ENCODE measurements at places on chromosomes 6 and 20.

- DNase-seq: no peak
Measured at GRCh38 chr6:42618105-42618504, 54.3 kb downstream of the UBR2 start.

DNA sequence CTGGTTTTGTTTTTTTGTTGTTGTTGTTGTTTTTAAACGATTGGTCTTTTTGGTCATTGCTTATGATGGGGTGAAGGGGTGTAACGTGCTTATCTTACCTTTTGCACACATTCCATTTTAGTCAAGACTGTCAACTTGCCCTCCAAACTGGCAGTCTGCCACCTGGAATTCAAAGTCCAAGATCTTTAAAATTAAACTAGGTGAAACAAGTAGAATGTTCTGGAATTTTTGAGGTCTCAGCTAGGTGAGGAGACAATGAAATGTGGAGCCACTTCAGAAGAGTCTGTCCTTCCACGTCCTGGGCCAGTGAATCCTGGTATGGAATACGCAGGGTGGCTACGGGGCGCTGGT is 344.6 kb downstream of the ZFAND3 start:
- no peak for DNase-seq

GRCh38 chr6:166778046-166778445 is 151.0 kb upstream of the RPS6KA2 start:
- no peak for DNase-seq

- DNase-seq: no peak
Measured at GRCh38 chr6:16762550-16763477, 1.6 kb upstream of the ATXN1 start.

DNA sequence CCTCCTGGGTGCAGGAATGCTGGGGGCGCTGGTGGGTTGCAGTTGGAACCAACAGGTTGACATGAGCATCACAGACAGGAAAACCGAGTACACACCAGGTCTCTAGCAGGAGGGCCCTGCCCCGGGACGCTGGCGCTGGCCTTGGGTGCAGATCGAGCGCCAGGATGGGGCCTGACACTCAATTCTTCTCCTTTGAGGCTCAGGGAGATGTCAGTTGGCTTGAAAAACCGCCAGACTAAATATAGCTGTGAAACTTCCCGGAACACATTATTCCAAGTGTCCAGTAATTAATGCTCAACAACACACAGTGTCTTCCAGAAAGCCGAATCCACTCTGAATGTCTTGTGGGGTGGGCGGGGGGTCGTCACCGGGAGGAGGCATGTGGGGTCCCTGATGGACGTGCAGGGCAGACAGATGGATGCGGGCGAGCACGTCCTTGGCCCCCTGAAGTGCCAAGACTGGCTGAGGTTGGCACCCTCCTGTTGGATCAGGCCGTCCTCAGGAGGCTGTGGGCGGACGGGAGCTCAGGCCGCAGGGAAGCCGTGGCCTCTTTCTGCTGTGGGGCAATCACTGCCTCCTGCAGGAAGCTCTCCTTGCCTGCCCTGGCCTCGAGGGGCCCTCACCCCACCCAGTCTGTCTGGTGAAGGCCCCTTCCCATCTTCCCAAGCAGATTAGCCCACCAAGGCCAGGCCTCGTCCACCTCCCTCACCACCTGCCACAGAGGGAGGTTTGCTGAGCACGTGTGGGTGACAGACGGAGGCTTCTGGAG is 19.4 kb upstream of the GATA5 start:
- DNase-seq: no peak

GRCh38 chr6:105680131-105680530 is 277.2 kb upstream of the PREP start:
- DNase-seq: no peak

GRCh38 chr6:124285146-124285545 is 481.5 kb downstream of the NKAIN2 start:
- DNase-seq: no peak

- DNase-seq: no peak
Measured at GRCh38 chr6:144447472-144447871, 162.3 kb downstream of the UTRN start.

- DNase-seq: no peak
Measured at GRCh38 chr6:162109480-162110050, 618.0 kb downstream of the PRKN start.

DNA sequence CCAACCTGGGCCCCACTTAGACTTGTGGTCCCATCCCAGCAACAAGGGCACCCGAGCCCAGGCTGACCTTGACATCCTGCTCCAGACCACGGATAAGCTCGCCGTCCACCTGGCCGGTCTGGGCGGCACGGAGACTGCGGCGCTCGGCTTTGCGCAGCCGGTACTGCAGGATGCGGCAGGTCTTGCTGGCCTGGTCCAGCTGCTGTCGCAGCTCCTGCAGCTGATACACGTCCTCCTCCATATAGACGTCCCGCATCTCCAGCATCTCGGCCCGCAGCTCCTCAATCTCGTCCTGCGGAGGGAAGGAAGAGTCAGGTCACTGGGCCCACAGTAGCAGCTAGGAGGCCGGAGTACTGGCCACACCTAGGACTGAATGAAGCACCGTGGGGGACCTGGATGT is 36.8 kb upstream of the TLDC2 start:
- no peak for DNase-seq

DNA sequence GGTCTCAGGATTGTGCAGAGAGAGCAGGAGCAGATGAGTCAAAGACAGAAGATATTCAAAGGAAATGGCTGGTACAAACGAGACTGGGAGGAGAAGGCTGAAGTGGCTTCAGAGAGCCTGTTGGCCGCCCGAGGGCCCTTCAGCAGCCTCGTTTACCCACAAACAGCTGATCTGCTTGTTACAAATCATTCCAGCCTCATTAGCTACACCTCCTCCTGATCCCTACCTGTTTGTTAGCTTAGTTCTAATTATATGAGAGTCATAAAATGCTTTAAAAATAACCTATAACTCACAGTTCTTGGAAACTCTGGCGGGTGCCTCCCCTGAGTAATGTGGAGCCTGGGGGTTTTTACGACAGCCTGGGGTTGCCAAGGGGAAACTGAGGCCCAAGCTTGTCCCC is 12.6 kb downstream of the GLP1R start:
- DNase-seq: no peak

DNA sequence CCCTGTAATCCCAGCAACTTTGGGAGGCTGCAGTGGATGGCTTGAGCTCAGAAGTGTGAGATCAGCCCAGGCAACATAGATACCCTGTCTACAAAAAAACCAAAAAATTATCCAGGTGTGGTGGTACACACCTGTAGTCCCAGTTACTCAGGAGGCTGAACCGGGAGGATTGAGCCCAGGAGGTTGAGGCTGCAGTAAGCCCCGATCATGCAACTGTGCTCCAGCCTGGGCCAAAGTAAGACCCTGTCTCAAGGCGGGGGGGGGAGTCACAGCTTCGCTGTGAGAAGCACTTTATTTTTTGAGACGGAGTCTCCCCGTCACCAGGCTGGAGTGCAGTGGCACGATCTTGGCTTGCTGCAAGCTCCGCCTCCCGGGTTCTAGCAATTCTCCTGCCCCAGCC is 54.2 kb downstream of the EZR start:
- no peak for DNase-seq

DNA sequence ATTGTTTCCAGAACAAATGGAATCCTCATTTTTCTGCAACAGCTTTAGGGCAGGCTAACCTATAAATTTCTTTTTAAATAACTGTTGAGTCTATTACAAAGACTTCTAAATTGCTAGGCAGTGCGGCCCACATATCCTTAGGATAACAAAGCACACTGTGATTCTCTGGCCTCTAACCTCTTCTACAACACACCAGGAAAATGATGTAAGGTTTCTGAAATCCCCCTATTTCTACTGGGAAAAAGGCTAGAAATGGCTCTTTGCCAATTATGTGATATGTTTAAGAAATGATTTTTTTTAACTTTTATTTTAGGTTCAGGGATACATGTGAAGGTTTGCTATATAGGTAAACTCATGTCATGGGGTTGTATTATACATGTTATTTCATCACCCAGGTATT is 17.3 kb upstream of the NT5E start:
- no peak for DNase-seq

DNA sequence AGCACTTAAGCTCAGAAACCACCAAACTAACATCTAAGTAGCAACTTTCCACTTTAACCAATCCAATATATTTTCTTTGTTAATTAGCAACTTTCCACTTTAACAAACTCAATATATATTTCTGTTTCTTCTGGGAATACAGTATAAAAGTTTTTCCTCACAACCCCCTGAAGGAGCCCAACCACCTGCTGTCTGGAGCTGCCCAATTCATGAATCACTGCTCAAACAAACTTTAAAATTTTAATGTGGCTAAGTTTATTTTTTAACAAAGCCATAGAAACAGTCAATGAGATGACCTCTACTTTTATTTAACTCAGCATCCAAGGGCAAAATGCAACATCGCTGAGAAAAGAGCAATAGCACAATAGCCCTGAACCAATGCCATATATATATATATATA is 500.1 kb downstream of the EPM2A start:
- no peak for DNase-seq

Measured in activated CD8-positive, alpha-beta memory T cell treated with anti-CD3 and anti-CD28 coated beads for 1 hour (primary cell).